HuH-7.5 (cell line): ENCODE measurements at places on chromosomes 3 and 15.

DNA sequence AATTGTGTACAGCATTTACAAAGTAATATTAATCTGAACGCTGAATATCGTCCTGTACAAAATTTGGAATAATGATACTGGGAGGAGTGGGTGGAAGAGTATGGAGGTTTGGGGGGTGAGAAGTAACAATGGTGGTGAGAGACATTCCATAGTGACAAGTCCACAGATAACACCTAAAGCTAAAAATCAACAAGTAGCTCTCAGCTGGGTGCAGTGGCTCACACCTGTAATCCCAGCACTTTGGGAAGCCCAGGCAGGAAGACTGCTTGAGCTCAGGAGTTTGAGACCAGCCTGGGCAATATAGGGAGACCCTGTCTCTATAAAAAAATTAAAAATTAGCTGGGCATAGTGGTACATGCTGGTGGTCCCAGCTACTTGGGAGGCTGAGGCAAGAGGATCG is 5.1 kb downstream of the MRPS25 start:
- DNase-seq = no peak

DNA sequence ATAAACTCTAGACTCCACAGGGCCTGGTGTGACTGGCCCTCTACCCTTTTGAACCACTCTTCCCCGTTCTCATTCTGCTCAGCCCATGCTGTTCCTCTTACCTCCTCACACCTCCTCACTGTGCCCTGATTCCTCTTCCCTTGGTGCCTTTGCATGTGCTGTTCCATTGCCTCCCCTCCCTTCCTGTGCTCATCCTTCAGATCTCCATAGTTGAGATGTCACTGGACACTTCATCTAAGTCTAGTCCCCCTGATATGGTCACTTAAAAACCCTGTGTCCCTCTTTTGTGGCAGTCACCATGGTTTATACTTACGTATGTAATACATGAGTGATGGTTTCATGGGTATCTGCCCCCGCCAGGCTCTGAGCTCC is 69.8 kb downstream of the LSM3 start:
- DNase-seq = no peak

DNA sequence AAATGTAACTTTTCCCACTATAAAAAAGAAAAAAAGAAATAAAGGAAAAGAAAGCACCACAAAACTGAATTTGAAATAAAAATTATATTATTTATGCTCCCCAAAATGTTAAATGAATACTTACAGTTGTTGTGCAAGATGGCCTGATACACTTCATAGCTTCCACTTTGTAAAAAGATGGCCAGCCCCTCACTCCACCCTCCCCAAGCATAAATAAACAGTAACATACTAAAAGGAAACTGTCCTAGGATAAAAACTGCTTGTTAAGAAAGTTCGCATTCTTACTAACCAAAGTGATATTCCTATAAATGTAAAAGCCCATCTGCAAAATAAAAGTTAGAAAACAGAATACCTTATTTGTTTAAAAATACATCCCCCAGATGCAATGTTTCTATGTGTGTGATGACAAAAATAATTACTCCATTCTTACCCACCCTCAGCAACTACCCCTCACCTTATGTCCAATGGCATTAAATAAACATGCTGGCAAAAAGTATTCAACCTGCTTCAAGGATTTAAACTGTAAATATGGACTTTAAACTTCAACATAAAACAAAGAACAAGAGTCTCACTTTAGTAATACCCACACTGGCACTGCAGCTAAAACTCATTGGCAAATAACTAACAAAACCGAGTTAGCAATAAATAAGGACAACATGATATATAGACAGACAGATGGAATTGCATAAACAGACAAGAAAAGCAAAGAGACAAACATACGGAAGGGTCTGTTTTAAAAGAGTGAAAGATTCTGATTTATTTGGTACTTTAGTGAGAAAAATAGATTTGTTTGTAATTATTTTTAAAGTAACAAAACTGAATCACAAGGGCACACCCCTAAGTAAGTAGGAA is 47.7 kb downstream of the ZBTB20 start:
- no peak for DNase-seq

DNA sequence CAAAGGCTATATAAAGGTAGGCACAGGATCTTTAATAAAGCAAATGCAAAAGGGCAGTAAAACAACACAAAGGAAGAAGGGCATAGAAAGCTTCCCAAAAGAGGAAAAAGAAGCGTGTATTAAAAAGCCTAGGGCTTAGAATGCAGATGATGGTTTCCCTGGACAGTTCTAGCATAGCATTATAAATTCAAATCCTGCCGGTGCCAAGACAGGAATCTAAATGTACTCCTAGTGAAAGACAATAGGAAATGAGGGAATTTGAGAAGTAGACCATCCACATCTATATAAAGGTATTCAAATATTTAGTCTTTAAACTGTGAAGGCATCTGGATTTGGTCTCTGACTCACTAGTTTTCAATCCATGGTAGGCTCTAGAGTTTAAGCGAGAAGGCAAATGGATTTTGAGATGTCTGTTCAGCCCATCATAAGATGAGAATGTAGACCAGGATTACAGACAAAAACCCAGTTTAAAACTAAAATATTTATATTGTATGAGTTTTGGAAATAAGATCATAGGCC is 431.8 kb downstream of the TBL1XR1 start:
- no peak for DNase-seq

- DNase-seq = no peak
Measured at GRCh38 chr3:37456781-37457180, 282.4 kb upstream of the LRRFIP2 start.
